ENCODE measurements at places on chromosomes 11 and 22.

- no peak for DNase-seq
These were observed 20.5 kb upstream of the LARGE1 start for GRCh38 chr22:33940741-33941140.

DNA sequence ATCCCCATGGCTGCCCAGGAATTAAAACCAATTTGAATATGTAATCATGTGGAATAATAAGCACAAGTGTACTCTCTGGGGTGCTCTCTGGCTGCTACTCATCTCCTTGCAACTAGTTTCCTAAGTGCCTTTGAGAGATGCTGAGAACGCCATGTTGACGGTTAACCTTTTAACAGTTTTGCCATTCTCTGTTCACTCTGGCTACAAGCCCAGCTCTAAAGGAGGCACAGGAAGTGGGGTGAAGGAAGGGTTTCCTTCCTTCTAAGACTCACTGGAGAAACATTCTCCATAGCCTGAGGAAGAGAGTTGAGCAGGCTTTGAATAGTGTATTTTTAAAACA is 122.0 kb upstream of the ZC3H12C start:
- peak; percentile 81 for DNase-seq

GRCh38 chr11:89321401-89321800 is 143.7 kb downstream of the TYR start:
- DNase-seq: no peak

DNA sequence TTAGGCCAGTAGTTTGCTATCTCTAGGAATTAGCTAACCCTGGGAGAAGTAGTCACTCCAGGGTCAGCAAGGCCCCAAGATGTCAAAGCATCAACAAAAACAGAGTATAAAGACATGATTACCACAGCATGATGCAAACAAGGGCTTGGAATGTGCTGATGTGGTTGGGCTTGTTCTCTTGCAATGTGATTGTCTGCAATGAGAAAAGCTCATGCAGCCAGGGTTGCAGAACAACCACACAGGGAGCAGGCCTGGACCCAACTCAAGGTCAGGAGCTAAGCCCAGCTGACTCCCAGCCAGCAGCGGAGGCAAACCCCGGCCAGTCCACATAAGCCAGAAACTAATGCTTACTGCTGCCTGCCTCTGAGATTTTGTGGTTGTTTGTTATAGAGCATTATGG is 132.4 kb upstream of the ZC3H12C start:
- DNase-seq: no peak

- no peak for DNase-seq
These were observed 9.3 kb downstream of the TFIP11 start for GRCh38 chr22:26502688-26503561.

DNA sequence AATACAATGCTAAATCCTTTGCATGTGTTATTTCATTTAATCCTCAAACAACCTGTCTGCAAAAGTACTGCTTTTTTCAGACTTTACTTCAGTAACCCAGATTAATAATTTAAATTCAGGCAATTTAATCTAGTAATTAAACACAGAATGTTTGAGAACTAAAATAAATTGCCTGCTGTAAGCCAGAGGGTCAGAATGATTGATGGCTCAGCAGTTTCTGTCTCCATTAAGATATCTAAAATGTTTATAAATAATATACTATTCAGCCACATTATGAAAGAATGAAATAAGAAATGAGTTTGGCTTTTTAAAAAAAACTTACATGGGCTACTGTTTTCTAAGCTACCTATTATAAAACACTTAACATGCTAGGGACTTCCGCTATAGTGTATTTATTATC is 846.0 kb downstream of the FAM181B start:
- DNase-seq: no peak

- no peak for DNase-seq
These were observed 46.9 kb upstream of the SLC22A25 start for GRCh38 chr11:63290285-63290684.

DNA sequence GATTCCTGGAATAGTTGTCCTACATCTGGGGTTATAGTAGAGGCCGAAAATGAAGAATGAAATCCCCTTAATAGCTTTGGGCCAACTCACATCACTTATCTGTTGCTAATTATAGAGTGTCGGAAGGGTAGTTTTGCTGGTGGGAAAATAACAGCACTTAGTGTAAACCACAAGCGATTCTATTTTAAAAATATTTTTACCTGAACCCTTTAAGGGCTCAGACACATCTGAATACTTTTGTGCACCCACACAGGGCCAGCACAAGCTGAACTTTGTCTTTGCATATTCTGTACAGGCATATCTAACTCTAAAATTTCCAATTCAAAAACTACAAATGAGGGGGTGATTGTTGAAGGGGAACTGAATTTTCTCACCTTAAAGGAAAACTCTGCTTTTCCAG is 27.6 kb downstream of the SLC6A5 start:
- no peak for DNase-seq

DNA sequence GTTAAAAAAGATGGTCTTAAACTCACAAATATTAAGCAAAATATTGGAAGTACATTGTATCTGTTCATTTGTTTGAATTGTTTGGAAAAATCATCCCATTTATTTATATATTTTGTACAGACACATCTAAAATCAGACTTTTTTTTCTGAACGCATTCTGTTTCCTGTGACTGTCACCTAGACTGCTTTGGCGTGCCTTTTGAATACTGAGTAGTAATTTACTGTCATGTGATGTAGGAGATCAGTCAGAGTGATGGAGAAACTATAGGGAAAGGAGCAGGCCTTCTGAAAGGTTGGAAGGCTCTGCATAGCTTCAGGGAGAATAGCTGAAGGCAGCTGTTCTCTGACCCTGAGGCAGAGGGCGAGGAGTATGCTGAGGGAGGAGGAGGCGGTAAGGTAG is 452.0 kb upstream of the ARHGAP42 start:
- no peak for DNase-seq

DNA sequence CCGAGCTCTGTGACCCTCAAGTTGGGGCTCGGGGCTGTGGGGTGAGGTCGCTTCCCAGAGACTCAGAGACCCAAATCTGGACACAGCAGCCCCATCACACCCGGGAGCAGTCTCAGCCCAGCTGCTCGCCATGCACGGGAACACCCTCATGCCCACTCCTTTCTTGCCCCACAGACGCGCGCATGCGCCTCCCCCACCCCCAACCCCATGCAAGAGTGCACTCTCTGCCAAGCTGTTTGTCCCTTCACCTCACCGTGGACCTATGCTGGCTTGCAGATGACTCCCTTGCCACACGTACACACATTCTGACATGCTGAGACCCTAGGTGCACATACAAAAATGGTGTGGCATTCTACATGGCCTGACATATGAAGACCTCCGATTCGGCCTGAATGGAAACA is 478 bp upstream of the CD248 start:
- DNase-seq: no peak

GRCh38 chr11:10623797-10624761 is 55.6 kb upstream of the LYVE1 start:
- no peak for DNase-seq

DNA sequence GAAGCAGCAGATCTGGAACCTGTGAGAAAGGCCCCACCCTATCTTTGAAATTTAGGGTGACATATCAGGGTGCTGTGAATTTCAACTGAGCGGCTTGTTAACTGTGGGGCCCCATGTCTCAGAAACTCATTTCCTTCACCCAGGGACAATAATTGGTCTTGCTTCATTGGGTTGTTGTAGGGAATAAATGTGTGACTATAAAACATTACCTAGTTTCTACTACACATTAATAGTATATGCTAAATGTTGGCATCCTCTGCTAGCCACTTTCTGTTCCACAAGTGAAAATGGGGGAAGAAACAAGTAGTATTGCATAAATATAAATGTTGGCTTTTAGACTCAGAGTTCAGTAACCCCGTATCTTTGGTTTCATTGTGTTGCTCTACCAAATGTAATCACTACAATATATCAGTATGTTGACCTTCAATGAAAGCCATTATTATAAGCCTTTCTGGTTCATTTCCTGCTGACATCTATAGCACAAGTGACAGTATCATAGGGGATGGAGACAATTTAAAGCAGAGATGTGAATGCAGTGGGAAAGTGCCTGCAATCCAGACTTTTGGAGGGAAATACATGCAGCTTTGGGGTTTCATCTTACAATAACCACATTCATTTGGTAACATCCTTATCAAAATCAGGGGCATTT is 905.5 kb upstream of the RAG2 start:
- DNase-seq: no peak

DNA sequence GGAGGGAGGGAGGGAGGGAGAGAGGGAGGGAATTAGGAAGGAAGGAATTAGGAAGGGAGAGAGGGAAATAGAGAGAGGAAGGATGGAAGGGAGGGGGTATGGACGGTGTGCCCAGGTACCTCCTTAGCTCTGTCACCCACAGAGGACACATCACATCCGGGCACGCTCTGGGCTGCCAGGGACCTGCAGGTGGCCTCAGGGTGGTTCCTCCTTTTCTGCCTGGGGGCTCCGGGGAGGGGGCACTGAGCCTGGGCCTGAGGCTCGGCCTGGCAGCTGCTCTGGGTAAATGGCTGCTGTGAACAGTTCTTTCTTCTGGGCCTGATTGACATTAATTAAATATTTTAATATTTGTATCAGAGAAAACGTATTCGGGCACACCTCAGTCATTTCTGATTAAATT is 733.5 kb downstream of the BRD1 start:
- no peak for DNase-seq

DNA sequence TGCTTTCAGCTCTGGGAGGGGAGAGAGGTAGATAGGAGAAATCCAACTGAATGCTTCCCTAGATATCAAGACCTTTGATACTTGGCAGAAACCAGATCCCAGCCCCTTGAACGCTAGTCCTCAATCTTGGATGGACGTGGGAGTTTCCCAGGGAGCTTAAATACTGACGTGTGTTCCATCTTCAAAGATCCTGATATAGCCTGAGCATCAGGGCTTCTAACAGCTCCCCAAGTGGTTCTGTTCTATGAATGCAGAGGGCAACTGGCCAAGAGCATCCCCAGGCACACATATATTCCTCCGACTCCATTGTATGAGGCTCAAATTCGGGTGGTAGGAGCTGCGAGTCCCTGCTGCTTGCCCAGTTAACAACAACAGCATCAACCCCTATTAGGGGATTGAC is 8.7 kb upstream of the ACCS start:
- DNase-seq: no peak

GRCh38 chr11:96027021-96027420 is 103.1 kb upstream of the MTMR2 start:
- DNase-seq: no peak

DNA sequence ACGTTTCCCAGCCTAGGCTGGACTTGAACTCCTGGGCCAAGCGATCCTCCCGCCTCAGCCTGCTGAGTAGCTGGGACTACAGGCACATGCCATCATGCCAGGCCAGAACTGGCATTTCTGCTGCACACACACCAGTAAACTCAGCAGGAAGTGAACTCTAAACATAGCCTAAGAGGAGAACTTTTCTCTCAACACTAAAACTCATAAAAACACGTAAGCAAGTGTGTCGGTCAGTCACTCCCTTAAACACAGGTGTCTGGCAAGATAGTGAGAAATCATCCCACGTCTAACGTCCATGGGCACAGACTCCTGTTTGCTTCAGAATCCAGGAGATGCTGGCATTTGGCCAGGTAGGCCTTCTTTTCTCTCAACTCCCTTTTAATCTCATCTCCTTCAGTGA is 104.8 kb downstream of the RPL27A start:
- no peak for DNase-seq

DNA sequence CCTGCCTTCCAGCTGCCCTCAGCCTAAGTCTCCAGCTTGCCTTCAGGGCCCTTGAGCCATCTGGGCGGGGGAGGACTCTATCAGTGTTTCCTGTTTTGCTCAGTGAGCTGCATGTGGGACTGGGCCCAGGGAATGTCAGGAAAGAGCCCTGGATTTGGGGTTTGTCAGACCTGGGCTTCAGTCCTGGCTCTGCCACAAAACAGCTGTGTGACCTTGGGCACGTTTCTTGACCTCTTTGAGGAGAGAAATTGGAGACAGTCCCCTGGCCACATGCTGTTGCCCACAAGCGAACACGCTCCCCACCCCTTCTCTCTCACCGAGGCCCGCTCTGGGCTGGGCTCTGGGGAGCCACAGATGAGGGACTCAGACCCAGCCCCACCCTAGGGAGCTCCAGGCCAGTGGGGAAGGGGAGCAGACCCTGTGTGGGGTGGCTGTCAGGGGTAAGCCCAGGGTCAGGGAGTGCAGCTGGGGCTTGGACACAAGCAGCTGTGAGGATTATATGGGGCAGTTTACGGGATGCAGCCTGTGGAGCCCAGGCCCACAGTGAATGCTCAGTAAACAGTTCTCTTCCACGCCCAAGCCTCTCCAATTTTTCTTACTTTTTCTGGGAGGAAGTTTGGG is 12.3 kb downstream of the MYO7A start:
- no peak for DNase-seq

DNA sequence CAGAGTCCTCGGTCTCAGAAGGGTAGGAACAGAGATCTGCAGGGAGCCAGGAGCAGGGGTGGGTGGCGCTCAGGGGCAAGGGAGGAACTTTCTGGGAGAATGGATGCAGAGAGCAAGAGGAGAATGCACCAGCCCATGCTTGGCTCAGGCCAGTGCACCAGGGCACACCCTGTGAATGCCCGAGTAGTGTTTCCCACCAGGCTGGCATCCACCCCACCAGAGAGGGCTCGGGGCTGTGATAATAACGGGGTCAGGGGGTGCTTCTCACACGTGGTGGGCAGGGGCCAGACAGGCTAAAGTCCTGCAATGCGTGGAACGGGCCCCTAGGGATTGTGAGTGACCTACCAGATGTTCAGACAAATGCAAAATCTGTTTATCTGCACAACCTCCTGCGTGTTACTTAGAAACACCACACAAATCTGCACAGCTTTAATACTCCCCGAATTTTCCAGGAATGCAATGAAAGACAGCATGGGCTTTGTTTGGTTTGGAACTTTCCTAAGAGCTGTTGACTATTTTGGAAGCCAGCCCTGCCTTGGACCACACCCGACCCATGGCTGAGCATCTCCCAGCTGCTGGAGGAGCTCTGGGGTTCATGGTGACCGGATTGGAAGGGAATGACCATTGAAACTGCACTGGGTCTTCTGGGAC is 368.3 kb downstream of the SHANK2 start:
- no peak for DNase-seq

DNA sequence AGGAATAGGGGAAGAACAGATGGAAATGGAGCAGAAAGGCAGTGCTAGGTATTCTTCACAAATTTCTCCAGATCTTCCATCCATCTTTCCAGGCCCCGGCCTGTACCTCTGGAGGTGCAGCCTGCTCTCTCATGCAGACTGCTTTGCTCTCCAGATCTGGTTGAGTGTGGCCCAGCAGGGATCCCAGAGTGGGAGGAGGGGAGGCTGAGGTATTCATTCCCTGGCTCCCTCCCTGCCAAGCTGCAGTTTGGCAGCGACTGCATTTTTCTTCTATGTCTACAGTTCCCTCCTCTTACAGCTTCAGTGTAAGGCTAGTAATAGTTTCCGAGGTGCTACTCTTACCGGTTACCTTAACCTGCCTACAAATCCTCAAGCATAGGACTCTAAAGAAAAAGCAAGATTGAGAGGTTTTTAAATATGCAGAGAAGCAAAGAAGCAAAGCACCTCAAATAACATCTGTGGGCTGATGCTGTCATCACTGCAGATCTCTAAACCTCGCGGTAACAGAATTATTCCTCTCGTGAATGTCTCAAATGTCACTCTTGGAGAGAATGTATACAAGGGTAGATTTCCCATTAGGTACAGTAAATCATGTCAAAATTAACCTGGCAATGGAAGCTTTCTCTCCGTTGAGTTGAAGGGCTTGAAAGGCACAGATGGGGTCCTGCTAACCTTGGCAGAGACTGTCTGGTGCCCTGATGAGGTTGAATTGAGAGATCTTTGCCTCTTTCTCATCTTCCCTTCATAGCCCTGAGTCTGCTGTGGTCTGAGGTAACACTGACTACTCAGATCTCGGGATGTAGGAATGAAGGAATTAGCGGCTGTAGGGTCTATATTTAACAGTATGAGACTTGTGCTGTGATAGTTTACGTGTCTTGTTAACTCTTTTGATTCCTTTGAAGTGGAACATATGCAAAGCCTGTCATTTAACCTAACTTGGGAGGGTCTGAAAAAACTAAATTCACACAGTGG is 297.9 kb upstream of the C11orf87 start:
- no peak for DNase-seq

Data from NCI-H526 treated with DMSO at 0.1 percent for 48 hours (cell line).